ENCODE measurements at places on chromosomes 3 and 15.

DNA sequence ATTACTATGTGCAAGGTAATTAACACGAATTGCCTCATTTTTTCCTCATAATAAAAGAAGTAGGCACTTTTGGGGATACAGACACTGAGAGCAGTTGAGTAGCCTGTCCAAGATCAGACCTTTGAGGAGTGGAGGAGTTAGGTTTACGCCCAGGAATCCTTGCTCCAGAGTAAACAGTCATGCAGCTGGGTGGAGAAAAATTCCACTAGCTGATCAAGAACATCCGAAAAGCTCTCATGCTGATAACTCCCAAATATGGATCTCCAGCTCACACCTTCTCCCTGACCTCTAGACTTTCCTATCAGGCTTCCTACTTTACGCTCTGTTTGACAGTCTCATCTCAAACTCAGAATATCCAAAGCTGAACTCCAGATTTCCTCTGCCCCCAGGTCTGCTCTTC lies 53.3 kb downstream of the ST6GAL1 start:
- DNase-seq, result no peak

DNA sequence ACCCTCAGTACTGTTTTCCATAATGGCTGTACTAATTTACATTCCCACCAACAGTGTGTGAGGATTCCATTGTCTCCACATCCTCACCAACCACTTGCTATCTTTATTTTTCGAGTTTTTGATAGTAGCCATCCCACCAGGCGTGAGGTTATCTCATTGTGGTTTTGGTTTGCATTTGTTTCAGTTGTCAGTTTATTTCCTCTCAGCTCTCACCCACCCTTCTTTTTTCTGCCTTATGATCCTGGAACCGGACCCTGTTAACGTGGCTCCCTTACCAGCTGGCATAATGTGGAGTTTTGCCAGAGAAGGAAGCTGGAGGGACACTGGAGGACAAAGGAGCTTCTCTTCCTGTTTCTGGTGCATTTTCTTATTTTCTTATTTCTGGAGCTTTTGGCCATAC lies 25.1 kb upstream of the SH3GL3 start:
- DNase-seq, result no peak

DNA sequence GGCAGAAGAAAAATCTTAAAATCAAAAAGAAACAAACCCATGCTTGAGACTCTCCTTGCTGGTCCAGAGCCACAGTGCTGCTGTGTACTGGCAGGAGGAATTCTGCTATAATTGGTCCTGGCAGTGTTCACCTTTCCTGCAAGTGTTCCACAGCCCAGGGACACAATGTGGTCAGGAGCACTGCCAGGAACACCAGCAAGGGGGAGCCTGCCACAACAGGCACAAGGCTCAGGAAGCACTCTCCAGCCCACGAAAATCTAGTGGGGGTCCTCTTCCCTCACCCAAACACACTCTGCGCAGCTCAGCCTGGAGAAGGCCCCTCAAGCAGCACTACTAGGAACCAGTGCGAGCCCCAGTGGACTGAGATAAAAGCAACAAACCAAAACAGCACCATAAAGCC lies 92.9 kb downstream of the UBE3A start:
- DNase-seq, result no peak

DNA sequence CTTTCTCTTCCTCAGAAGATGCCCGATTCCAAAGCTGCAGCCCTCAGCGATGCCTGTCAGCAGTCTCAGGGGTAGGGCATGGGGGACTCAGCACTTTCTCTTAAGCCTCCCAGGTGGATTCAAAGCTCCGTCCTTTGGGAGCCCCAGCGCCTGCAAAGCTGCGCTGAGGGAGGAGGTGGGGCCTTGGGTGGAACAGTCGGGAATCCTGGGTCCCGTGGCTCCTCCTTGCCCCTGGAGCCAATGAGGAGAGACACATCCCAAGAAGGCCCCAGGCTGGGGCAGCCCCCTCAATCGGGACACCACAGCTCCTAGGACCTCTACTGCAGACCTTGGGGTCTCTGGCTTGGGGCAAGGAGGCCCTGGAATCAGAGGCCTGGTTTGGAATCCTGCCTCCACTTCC lies 227.5 kb upstream of the IGF1R start:
- DNase-seq, result no peak

DNA sequence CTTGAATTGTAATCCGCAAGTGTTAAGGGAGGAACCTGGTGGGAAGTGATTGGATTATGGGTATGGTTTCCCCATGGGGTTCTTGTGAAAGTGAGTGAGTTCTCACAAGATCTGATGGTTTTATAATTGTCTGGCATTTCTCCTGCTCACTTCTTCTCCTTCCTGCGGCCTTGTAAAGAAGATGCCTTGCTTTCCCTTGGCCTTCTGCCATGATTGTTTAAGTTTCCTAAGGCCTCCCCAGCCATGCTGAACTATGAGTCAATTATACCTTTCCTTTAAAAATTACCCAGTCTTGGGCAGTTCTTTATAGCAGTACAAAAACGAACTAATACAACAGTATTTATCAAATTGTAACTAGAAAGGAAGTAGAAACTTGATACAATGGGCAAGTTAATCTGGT lies 31.9 kb downstream of the IFT57 start:
- DNase-seq, result no peak

- no peak for DNase-seq
These were observed 957.1 kb downstream of the FHIT start for GRCh38 chr3:60294181-60294580.

Data from hematopoietic multipotent progenitor cell treated with erythropoietin and hydrocortisone succinate and interleukin-3 and kit ligand, for 15 days (in vitro differentiated cells).